ENCODE measurements at places on chromosomes 1 and 21.
A peak's percentile ranks its signal among the peaks of the same experiment; 100 is the strongest.

DNA sequence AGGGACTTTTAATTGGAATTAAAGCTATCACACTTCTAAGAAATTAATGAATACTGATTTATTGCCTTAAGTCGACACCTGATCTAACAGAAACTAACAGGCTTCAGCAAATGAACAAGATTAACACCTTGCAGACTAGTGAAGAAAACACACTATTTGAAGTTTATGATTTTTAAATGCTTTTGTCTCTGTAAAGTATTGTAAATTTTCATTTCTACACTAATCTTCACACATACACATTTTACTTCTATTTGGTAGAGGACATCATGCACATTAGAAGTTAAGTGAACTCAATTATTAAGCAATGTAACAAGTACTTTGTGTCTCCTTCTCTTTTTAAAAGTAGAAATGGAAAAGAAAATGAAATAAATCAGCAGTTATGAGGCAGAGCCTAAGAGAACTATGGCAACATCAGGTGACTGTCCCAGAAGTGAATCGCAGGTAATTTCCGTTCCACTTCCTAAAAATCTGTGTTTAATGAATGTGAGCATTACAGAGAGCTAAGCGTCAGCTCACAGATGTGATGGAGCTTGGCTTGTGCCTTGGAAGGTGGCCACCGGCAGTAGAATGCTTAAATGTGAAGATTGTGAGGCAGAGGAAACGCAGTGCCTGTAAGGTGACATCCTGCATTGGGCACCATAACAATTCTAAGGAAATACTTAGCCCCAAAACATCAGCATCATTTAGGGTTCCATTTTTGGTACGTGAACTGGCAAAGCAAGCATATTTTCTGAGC lies 1.2 kb downstream of the PRMT2 start:
- no peak for DNase-seq

DNA sequence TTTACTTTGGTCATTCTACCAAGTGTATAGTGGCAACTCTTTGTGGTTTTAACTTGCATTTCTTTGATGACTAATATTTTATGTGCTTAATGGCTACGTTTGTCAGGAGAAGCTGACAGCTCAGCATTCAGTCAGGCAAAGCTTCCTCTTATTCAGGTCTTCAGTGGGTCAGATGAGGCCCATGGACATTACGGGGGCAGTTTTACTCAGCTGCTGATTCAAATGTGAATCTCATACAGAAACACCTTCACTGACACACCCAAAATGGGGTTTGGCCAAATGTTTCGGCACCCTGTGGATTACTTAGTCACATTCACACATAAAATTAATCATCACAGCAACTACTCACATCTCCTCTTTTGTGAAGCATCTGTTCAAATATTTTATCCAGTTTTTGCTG lies 104.9 kb upstream of the PLD5 start:
- no peak for DNase-seq

DNA sequence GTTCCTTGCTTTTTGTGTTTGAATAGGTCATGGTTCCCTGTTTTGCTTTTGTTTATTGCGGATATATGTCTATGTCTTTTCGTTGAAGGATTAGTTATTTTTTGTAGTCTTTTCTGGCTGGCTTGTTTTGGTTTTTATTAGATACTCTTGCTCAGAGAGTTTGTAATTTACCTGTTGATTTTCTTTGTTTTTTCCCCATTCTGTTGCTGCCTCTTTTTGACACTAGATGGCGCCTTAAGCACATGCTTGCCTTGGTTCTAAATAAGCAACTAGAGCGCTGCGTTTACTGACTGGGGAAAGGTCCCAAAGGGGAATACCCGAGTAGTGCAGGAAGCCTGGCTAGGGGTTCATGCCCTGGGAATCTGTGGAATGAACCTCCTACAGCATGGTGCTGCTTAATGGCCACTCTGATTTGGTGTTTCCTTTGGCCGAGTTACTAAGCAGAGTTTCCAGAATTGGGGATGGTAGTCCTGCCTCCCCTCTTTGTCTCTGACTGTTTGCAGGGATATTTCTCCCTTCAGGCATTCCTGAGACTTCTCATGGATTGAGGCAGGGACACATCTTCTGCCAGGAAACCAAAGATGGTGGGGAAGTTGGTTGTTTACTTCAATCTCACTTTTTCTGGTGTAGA lies 143.2 kb downstream of the PTPRU start:
- DNase-seq, result peak; percentile 42

DNA sequence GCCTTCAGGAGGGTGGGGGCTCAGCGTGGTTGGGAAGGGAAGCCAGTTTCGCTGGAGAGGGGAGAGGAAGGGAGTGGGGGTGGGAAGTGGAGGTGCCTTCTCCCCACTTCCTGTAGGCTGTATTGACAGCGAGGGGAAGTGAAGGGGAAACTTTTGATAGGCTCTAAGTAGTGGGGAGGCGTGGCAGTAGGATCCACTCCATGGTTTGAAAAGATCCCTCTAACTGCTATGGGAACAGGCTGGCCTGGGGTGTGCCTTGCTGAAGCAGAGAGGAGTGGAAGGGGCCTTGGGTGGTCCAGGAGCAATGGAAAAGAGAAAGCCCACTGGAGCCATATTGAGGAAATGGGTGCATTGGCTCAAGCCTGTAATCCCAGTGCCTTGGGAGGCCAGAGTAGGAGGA lies 20.2 kb downstream of the C1orf115 start:
- no peak for DNase-seq

GRCh38 chr1:53641481-53642214 lies 97.3 kb downstream of the GLIS1 start:
- DNase-seq, result no peak

DNA sequence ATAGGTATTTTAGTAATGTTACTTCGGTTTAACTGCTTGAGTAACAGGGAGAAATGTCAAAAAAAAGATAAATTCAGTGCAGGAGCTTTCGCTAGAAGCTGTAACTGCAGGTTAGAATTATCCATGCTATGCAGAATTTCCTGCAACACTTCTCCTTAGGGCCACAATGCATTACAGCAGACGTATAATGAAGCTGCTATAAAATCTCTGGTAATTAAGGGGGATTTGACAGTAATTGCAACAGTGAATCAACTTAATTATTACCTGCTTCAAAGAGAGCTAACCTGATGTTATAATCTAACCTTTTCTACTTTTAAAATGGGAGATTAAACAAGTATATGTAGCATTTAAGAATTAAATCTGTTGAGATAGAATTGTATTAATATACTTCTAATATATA lies 92.6 kb downstream of the ATG4C start:
- no peak for DNase-seq

DNA sequence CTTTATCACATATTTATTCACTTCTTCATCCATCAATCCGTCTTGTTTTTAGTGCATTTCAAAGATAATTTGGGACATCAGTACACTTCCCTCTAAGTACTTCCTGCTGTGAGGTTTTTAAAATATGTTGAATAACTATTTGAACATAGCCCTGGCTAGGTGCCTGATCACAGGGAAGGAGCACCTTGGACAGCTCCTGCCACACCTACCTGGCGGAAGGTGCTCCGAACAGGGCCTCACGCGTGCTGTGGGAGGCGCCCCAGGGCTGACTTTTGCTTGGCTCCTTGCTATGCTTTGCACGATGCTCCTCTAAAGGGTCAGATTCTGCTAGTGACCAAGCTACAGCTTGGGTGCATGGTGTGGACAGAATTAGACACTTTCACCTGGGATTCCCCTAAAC lies 4.9 kb upstream of the ATXN7L2 start:
- DNase-seq, result no peak

DNA sequence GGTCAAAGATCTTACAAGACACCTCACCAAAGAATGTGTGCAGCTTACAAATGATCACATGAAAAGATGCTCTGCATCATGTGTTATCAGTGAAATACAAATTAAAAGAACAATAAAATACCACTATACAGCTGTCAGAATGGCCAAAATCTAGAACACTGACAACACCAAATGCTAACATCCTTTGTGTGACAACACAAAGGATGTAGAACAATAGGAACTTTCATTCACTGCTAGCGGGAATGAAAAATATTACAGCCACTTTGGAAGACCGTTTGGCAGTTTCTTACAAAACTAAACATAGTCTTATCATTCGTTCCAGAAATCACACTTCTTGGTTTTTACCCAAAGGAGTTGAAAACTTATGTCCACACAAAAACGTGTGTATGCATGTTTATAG lies 20.6 kb upstream of the SELP start:
- no peak for DNase-seq

DNA sequence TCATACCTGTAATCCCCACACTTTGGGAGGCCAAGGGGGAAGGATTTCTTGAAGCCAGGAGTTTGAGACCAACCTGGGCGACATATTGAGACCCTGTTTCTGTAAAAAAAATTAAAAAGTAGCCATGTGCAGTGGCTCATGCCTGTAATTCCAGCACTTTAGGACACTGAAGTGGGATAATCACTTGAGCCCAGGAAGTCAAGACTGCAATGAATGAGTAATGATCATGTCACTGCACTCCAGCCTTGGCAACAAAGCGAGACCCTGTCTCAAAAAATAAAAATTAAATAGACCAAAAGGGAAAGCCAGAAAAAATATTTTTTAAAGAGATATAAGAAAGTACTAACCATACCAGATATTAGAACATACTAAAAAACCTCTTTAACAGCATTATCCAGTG lies 44.7 kb upstream of the LYPLAL1 start:
- DNase-seq, result no peak

GRCh38 chr1:240116831-240117769 lies 25.4 kb downstream of the FMN2 start:
- DNase-seq, result no peak

DNA sequence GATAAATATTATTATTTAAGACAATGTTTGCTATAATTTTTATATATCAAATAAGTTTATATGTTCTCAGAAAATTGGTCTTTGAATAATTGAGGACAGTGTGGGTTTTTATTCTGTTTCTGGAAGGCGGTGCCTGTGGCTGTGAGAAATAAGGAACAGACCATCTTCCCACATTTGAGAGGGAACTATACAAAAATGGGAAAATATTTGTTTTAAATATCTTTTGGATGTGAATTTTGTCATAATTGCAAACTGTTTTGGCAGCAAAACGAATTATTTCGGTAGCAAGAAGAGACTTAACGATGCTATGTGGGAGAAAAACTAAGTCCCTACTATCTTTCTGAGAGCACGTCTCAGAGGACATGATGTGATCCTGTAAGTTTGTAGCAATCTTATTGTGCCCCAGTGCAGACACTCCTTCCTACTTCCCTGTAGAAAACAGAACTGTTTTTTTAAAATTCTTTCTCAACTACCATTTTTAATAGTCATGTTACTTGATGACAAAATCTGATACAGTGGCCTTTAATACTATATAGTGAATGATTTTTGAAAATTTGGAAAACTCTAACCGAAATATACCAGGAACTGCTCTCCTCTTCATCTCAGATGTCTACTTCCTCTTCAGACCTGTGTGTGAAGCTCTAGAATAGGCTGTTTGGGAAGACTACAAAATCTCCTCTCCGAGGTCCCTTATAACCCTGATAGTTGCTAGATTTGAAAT lies 25.4 kb downstream of the PTPRC start:
- no peak for DNase-seq

DNA sequence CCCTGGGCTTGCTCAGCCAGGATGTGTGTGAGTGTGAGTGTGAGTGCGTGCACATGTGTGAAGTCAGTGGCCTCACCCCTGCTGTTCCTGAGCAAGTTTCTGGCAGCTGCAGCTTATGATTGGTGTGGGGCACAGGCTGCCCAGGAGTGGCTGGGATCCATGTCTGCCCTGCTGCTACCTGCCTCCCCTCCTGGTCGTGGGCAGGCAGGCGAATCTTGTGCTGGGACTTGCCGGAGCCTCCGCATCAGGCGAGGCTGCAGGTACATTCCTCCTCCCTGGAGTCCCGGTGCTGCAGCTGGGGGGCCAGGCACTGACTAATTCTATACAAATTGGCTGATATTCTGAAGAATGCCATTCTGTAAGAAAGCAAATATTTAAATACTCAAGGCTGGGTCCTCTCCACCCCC lies 85.6 kb upstream of the WNT4 start:
- DNase-seq, result no peak

DNA sequence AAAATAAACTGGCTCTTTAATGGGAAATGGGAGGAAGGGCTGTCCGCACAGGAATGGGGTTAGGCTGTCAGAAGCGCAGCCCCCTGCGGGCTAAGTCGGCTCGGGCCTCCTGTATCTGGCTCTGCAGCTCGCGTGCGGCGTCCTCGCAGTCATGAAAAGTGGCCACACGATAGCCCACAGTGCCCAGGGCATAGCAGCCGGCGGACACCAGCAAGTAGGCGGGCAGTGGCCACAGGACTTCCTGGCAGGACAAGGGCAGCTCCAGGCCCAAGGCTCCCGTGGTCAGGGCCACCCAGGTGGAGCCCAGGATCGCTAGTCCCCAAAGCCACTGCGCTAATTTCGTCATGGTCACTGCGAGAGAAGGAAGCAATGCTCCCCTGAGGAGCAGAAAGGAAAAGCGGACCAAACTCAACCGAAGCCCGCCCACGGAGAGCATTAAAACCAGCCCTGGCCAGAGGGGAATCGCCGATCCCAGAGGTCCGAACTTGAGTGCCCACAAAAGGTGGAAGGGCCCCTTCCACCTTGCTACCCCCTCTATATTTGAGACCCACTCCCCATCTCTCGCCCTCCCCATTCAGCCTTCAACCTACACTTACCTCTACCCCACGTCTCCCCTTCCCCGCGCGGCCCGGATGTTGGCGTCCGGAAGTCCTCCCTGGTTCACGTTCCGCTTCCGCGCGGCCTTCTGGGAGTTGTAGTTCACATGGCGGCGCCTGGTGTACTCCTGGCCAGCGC lies at the start of gene DPM3:
DPM3 (minus strand) TSS at position 637 of the 735 bp plus-strand sequence; CDS start at position 346, 291 bp downstream.
- DNase-seq, result peak; percentile 75

GRCh38 chr1:34500451-34500850 lies 254.4 kb upstream of the GJB5 start:
- peak; percentile 48 for DNase-seq

DNA sequence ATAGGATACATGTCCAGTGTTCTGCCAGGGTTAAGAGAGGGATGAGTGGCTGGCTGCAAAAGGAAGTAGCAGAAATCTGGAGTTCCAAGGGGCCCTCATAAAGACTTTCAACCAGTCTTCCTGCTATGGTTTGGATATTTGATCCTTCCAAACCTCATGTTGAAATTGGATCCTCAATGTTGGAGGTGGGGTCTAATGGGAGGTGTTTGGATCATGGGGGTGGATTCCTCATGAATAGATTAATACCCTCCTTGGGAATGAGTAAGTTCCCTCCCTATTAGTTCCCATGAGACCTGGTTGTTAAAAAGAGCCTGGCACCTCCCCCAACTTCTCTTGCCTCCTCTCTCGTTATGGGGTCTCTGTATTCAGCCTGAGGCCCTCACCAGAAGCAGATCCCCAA lies 10.1 kb upstream of the GNG12 start:
- no peak for DNase-seq

DNA sequence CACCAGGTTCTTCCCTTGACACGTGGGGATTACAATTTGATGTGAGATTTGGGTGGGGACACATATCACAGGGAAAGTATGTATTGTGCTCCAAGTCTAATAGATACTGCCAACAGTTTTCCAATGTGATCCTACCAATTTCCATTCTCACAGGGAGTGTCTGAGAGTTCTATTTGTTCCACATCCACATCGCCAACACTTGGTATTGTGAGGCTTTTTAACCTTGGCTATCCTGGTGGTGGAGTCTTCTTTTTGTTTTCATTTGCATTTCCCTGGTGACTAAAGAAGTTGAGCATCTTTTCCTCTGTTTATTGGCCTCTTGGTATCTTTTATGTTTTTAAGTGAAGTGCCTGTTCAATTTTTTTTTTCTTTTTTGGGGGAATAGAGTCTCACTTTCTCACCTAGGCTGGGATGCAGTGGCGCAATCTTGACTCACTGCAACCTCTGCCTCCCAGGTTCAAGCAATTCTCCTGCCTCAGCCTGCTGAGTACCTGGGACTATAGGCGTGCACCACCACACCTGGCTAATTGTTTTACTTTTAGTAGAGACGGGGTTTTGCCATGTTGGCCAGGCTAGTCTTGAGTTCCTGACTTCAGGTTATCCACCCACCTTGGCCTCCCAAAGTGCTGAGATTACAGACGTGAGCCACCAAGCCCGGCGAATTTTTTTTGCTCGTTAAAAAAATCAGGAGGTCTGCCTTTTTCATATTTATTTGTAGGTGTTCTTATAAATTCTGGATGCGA lies 15.9 kb upstream of the PADI1 start:
- no peak for DNase-seq
